ENCODE measurements at places on chromosomes 4 and X.

DNA sequence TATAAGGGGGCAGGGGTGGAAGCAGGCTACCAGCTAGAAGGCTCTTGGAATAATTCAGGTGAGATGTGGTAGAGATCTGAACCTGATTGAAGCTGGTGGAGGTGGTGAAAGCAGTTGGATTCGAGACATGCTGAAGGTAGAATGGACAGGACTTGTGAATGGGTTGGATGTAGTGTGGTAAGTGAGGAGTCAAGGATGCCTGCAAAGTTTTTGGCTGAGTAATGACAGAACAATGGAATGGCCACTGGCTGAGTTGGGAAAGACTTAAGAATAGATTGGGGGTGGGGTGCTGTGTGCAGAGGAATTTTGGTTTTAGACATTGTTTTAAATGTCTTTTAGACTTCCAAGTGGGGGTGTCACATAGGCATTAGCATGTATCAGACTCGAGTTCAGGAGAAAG, 33.5 kb downstream of the HPF1 start:
- DNase-seq: peak; percentile 85

- no peak for DNase-seq
These were observed 349.0 kb downstream of the MID1IP1 start for GRCh38 chrX:39150220-39150619.

DNA sequence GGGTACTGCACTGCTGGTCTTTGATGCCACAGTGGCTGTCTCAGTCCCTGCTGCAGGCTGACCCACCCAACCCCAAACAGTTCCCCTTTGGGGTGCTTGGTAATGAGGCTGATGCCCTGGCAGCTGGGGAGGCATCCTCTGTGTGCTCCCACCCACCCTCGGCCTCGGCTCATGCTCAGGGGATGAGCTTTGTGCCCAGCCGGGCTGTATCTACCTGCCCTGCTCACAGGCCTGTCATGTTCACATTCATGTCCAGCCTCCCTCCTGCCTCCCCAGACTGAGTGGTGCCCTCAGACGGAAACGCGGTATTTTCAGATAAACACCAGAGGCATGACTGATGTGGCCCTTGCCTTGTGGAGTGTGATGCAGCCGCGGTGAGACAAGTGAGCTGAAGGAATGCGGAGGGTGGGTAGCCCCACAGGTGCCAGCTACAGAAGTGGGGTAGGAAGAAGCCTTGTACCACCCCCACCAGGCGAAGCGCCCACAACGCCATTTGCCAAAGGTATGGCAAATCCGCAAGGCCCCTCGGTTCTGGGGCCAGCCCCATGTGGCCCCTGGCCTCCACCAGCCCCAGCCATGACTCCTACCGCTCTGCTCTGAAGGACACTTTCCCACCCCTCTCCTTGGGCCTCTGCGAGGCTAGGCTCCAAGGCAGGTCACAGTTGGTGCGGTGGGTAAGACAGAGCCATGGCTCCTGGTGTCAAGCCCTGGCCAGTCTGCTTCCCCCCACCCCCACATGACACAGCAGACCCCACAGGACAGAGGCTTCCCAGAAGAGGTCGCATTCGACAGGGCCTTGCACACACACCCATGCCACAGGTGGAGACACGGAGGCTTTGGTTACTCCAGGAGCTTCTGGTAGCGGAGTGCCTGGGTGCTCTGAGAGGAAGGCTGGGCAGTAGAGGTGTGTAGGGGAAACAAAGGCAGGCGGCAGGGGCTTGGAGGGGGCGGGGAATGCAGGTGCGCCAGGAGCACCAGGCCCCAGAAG, 1.8 kb upstream of the RENBP start:
- no peak for DNase-seq

GRCh38 chr4:89899854-89900253, 5.2 kb downstream of the MMRN1 start:
- no peak for DNase-seq

DNA sequence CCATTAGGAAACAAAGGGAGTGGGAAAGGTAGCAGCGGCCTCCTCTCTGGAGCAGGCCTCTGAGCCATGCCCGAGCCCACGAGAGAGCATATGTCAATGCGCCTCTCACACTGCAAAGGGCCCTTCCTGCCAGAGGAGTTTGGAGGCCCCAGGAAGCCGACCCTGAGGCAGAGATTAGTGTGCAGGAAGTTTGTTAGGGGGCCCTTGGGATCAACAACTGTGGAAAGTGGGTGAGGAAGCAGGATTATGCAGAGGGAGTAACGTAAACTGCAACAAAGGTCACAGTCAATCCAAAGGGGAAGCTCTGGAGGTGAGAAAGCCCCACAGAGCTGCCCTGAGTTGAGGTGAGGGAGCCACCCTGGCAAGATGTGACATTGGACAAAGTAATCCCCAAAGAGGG, 17.4 kb downstream of the RTL5 start:
- DNase-seq: no peak

GRCh38 chrX:129493643-129494042, 29.6 kb downstream of the SMARCA1 start:
- DNase-seq: peak; percentile 75

DNA sequence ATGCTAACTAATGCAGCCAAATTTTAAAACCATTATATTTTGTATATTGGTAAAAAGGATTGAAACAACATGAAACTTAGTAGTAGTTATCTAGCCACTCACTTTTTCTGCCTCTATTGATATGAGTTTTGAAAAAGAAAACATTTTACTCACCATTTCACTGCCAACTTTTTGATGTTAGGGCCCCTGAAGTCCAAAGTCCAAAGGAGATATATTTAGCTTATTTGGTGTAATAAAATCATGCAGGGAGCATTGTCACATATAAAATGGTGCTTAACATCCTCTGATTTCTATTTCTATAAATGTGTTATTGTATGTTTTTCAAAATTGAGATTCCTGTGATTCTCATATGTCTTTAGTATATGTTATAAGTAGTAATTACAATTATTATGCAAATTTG, 24.5 kb upstream of the CXCL3 start:
- DNase-seq: no peak

DNA sequence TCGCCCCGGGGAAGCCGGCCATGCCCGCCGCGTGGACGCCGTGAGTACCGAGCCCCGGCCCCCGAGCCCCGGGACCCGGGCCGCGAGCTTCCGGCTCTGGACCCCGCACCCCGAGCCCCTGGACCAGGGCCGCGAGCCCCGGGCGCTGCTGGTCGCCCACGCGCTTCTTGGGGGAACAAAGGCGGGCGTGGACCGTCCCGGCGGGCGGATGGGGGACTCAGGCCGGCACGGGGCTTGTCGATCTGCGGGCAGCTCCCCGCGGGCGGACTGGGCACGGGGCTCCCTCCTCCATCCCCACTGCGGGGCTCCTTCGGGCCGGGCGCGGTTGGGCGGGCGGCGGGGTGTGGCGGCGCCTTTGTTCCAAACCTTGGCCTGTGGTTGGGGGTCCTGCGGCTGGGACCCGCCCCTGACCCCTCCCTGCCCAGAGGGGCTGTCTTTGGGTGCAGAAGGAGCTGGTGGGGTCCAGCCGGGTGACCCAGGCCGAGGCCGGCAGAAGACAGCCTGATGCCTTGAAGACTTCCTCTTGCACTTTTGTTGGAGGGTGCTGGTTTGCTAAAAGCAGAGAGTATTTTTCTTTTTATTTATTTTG, 25.2 kb upstream of the ADD1 start:
- DNase-seq: peak; percentile 21

DNA sequence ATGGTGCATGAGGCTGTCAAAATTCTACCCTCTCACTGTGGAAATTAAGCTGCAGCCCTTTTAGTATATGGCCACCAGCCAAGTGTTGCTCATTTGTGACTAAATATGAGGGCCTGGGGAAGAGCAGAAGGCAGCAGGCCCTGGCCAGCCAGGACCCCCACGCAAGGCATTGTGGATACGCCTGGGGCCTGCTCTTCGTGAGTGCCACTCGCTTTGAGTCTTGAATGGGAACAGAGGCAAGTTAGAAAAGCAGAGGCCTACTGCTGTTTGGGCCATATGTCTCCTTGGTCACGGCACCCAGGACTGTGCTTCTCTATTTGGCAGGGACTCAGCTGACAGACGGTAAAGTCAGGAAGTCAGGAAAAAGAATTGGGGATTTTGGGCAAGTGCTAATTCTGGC, 10.9 kb downstream of the RTL5 start:
- no peak for DNase-seq

DNA sequence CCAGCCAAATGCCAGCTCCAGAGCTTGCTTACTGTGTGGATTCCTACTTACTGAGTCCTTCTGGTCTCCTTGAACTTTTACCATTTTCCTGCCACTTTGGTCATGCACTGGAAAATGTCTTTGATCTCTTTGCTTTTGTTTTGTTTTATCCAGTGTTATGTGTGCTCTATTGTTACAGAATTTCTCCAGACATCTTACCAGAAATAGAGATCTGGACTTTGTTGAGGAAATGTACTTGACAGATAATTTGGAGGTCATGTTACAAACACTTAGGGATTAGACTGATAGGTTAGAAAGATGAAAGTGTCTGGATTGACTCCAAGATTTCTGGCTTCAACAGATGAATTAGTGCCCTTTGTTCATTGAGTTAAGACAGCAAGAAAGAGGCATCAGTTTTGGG, 5.7 kb upstream of the ZNF330 start:
- no peak for DNase-seq

DNA sequence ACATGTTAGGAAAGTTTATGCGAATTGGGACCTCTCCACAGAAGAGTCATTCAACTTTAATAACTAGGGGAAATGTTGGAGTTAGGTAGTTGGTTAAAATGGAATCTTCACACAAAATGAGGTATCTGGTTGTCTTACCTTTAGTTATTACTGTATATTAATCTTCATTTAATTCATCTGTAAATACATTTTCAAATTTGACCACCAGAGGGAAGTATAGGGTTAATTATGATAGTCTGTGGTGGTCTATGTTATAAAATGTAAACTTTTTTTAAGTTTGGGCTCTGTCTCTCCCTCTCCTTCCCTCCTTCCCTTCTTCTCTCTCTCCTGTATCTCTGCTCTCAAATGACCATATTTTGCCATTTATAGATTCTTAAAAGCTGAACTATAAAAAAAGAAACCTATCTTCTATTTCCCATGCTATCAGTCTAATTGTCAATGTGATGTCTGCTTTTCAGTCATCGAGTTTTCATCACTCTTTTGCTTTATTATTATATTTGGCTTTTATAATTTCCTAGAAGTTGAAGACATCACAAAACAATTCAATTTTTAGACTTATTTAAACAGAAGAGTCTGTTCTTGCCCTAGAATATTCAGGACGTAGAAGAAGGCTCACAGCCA, 49.8 kb downstream of the TMEM144 start:
- peak; percentile 53 for DNase-seq

GRCh38 chrX:103687696-103688201, 1.2 kb upstream of the MORF4L2 start:
- DNase-seq: peak; percentile 79

GRCh38 chrX:94454159-94454558, 780.2 kb downstream of the FAM133A start:
- DNase-seq: no peak

DNA sequence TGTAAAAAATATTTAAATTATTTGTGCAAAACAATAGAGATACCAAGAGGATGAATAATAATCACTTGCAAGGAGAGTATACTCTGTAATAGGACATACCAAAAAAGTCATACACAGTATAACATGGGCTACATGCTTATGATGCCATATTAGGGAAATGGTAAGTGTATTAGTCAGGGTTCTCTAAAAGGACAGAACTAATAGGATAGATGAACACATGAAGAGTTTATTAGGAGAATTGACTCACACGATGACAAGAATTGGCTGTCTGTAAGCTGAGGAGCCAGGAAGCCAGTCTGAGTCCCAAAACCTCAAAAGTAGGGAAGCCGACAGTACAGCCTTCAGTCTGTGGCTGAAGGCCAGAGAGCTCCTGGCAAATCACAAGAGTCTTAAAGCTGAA, 151.2 kb downstream of the DTHD1 start:
- DNase-seq: no peak
